Psoas muscle (tissue), 8 donors: ENCODE measurements at places on chromosomes 16 and 17. TPM values are rescaled to one million over a fixed set of nuclear protein-coding genes. Genes with fewer than 3 reads are reported as not detected.

Gene KRTAP4-9
- not detected for total RNA-seq

- H3K27ac ChIP-seq, result no peak overlapping the region
- H3K36me3 ChIP-seq, result no peaks in the 10 kb centered on the region
- DNase-seq, result no peak
- no peak overlapping the region for H3K4me3 ChIP-seq
- no peaks in the 10 kb centered on the region for H3K27me3 ChIP-seq
Measured at GRCh38 chr17:18076936-18077335, 10.8 kb upstream of the DRG2 start.

DNA sequence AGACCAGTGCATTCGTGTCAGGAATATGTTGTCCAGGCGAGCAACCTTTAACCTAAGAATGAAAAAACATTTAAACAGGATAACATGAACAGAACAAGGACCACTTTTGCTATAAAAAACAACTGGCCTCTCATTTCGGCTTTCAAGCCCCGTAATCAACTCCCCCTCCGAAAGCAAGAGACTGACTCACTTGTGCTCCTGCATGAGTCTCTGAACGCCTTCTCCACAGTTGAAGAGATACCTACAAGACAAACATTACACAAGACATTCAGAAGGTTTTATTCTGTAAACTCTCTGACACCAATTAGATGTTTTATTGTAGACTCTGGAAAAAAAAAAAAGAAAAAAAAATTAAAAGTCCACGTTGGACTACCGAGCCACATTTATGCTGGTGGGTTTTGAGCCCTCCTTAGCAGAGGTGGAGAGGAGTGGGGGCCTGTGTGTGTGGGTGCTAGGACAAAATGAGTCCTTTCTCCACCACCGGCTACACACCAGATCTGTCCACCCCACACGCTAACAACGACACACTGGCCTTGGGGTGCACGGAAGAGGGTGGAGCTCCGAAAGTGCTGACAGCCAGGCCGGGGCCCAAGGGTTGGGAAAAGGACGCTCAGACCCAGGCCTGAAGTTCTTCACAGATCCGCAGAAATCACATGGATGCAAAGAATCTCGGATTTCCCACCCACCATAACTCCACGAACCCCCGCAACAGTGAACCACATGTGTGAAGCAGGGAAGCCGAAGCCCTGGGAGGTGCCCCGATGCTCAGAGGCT lies 759 bp downstream of the ELAC2 start:
- DNase-seq, result no peak
- H3K4me1 ChIP-seq, result peaks cover 7% of the 10 kb centered on the region
- H3K4me3 ChIP-seq, result peak overlapping the region; percentile 90
- no peaks in the 10 kb centered on the region for H3K27me3 ChIP-seq
- H3K27ac ChIP-seq, result peak overlapping the region; percentile 90
- H3K36me3 ChIP-seq, result peaks cover 23% of the 10 kb centered on the region

GRCh38 chr16:1980030-1980769 lies 1.1 kb downstream of the NOXO1 start:
- no peak for DNase-seq
- no peaks in the 10 kb centered on the region for H3K27me3 ChIP-seq
- H3K4me1 ChIP-seq, result peaks cover 29% of the 10 kb centered on the region
- H3K27ac ChIP-seq, result no peak overlapping the region

Gene CDH11
- 10.1 TPM for total RNA-seq

DNA sequence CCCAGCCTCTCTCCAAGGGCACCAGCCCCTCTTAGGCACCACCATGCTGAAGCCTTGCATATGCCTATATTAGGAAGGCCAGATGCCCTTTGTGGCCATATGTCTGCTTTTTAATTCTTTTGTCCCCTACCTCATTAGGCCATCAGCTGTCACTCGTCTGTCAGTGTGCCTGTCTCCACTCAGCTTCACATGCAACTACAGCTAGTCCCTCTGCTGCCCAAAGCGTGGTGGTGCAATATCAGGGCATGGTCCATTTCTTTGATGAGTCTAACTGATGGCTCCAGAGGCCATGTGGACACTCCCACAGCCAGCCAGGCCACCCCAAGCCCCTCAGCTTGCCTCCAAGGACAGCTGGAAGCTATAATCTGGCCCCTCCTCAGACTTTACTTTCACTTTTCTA lies 36.3 kb downstream of the MYO18A start:
- no peak overlapping the region for H3K4me3 ChIP-seq
- DNase-seq, result peak; percentile 69
- peak overlapping the region; percentile 71 for H3K27ac ChIP-seq
- H3K27me3 ChIP-seq, result no peaks in the 10 kb centered on the region
